ENCODE measurements at places on chromosomes 5 and 9.

DNA sequence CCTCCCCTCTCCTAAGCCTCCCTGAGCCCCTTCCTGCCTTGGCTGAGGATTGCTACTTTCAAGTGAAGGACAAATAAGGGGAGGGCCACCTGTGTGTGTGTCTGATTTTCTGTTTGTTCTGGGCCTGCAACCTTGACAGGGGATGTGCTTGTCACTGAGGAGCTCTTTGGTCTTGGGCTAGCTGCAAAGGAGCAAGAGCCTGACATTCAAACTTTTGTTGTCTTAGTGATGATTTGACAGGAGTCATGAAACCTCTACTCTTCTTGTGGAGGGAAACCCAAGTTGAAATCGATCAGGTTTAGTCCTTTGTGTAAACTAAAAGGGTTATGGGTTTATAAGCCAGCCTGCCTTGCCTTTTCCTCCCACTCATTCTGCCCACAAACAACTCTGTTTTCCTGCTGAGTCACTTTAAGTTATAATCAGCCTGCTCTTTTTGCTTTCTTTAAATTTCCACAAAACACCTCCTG is 16.9 kb downstream of the CLTA start:
- DNase-seq: no peak

- no peak for DNase-seq
Measured at GRCh38 chr9:87059772-87060171, 112.5 kb upstream of the GAS1 start.

- no peak for DNase-seq
Measured at GRCh38 chr9:121944711-121945191, 148.4 kb downstream of the TTLL11 start.

DNA sequence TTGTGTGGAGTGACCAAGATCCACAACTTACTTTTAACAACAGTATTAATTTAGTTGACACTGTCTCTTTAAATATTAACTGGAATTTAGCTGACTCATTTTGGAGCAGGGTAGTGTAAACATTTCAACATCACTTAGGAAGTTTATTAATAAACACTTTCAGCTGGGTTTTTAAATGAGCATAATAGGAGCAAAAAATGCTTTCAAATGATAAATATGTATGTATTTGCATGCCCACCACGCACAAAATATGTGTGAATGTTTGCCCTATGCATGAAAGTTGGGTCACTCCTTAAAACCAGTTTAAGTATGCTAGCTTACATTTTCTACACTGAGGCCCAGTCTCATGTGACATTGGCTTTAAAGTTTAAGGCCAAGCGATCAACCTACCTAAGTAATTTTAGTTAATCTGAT is 2.9 kb downstream of the ZFAND5 start:
- DNase-seq: no peak

DNA sequence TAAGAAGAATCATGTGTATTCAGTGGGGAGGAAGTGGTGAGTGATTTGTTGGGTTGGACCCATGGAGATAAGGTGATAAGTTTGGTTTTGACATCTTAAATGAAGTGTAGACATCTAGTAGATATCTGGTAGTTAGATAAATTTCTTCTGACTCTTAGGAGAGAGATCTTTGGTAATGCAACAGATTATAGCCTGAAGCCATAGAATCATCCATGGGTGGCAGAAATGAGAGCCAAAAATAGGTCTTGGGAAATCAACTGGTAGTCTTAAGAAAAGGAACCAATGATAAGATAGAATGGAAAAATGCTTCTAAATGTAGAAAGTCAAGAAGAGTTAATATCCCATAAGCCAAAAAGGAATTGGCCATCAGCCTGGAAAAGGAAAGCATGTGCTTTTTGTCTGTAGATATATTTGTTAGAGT is 532.7 kb upstream of the GRAMD2B start:
- DNase-seq: no peak

GRCh38 chr5:107169867-107170266 is 500.9 kb downstream of the EFNA5 start:
- DNase-seq: no peak

DNA sequence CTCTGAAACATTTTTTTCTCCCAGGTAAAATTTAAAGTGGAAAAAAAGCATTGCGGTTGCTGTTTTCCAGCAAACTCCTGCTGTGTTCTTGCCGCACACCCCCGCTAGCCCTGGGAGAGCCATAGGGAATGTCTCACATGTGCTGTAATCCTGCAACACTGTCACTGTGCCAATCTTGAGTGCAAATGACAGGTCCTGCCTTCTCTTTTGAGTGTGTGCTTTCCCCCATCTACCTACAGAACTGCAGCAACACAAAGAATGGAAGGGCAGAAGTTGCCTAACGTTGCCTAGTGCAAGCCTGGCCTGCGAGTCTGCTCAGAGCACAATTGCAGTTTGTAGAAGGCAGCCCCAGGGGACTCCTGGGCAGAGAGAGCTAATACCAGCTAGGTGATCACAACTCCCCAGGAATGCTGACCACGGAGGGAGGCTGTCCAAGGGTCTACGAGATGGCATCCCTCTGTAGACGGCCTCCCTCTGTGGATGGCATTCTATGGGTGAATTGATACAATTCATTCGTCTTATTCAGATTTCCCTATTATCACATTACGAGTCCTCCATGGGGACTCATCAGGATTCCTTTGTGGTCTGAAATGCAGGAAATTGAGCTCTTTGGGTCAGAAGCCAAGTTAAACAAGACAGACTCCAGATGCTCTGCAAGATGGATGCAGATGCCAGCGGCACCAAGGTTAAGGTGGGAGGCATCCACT is 172.6 kb upstream of the S1PR3 start:
- no peak for DNase-seq

DNA sequence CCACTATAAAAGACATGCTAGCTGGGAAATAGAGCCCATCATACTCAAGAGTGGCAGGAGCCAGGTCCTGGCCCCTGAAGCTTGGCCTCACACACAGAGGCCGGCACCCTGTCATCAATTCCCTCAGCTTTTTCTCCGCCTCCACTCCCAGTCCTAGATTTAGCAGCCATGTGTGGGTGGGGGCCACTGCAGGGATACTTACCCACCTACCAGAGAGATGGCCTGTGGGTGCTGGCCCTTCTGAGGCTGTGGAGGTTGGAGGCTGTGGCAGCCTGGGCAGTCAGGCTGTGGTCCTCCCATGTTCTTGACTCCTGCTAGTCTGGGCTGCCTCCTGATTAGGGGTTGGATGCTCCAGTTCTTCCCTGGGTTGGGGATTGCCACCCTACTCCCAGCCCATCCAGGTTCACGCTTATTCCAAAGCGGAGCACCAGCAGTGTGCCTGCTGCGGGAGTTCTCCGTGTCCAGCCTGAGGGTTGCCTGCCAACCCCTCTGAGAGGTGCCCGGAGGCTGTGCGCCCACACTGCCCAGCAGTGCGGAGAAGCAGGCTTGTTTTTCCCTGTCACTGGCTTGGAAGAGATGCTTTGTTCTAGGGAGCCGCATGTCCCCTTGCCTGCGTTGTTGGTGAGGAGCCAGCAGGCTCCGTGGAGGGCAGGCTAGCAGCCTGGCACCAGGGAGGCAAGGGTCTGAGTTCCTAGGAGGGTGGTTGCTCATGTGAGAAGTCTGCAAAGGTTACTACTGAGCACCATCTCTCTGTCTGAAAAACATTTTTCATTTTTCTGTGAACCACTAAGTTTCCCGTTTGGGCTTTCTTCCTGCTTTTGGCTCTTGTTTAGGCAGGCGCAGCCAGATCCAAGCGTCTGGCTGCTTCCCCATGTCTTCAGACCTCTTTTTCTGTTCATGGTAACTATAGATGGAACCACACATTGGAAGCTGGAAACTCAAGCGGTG is 7.5 kb downstream of the SLC22A5 start:
- no peak for DNase-seq

- DNase-seq: no peak
Measured at GRCh38 chr9:85445887-85446286, 295.9 kb downstream of the AGTPBP1 start.

DNA sequence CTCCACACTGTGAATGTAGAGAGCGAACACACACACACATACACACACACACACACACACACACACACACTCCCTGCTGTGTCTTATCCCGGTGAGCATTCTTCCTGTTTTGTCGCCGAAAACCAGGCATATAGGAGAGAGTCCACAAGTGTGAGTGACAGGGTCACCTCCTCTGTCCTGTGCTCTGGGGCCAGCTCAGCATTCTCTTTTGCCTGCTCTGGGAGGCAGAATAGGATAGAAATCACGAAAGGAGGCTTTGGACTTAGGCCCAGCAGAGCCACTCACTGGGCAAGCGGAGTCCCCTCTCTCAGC is 3.0 kb downstream of the LAMC3 start:
- no peak for DNase-seq

DNA sequence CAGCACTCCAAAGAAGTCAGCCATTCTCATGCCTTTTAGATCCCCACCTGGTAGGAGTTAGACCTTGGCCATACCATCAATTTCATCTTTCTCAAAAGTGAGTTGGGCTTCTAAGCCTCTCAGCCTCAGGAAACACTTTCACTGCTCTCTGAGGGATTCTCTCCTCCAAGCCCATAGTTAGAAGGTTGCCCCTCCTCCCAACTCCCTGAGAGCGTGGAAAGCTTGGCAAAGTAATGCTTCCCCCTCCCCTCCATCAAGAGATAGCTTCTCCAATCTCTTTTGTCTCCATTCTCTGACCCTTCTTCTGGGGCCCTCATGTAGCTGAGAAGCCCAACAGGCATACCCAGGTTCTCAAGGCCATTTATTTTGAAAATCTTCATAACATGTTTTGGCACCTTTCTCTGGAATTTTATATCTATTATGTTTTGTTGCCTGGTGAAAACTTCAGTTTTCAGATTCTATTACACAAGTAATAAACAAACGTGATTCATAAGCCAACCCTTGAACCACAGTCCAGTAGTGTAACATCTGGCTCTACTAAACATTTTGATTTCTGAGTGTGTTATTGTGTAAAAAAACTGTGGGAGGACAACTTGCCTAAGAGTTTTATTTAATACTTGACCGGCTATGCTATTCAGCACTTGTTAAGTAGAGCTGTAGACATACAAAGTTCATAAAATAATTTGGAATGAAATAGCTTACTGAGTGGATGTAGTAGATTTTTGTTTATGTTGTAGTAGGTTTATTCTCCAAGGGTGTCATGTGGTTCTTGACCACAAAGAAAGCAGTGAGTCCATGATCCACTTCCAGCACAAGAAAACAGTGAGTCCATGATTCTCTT is 17.1 kb downstream of the LVRN start:
- no peak for DNase-seq

DNA sequence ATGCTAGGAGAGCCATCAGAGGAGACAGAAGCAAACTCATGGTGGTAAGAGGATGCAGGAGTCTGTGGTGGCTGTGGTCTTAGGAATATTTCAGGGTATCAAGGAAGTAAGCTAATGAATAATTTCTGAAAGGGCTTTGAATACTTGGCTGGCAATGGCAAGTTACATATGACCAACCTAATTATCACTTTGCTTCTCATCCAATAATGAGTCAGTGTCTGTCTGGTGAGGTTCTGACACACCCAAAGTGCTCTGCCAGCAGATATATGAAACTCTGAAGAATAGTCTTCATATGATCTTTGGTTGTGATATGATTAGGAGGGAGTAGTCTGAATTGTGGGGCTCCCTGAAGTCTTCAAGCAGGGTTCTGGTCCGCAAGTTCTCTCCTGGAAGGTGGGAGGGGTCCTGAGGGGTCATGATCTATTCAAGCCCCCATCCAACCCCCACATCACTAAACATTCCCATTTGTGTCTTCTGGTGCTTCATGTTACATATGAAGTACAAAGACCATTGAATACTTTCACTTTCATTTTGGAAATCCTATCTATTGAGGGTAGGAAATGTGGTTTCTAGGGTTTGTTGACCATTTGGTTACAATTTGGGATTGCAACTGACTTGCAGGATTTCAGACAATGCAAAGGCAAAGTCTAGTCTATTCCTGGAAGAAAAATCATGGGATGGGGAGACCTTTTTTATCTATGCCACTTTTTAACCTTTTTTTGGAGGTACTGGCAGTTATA is 199.9 kb upstream of the CDKN2B start:
- no peak for DNase-seq

- peak; percentile 3 for DNase-seq
Measured at GRCh38 chr9:5186416-5187169, 1.2 kb upstream of the INSL6 start.

DNA sequence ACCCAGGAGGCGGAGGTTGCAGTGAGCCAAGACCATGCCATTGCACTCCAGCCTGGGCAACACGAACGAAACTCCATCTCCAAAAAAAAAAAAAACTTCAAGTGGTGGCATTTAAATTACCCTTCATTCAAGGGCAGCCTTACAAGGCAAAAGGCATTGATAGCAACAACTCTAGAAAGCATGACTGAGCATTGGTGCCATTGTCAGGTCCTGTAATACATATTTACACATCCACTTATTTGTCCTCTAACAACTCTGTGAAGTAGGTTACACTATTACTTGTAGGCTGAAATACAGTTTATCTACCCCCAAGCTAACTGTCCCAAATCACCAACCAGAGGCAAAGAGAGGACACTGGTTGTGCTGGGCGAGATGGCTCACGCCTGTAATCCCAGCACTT is 52.7 kb upstream of the LARP1 start:
- DNase-seq: no peak

- no peak for DNase-seq
Measured at GRCh38 chr5:90473396-90474234, 956 bp downstream of the MBLAC2 start.

- DNase-seq: no peak
Measured at GRCh38 chr5:127801751-127802476, 98.7 kb downstream of the CCDC192 start.

- DNase-seq: no peak
Measured at GRCh38 chr5:56737002-56737621, 78.2 kb upstream of the MAP3K1 start.

DNA sequence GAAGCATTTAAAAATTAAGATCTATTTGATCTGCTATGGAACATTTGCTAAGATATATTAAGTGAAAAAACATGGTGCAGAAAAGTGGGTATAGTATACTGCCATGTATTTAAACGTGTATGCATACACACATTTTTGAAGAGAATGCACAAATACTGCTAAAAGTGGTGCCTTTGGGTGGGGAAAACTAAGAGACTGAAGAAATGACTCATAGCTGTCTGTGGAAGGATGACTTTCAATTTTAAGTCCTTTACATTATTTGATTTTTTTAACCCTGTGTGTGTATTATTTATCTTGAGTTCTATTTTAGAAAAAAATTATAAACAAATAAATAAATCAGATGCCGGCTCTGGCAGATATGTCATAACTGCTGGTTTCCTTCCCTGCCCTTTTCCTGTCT is 120.7 kb upstream of the SLIT3 start:
- DNase-seq: no peak

DNA sequence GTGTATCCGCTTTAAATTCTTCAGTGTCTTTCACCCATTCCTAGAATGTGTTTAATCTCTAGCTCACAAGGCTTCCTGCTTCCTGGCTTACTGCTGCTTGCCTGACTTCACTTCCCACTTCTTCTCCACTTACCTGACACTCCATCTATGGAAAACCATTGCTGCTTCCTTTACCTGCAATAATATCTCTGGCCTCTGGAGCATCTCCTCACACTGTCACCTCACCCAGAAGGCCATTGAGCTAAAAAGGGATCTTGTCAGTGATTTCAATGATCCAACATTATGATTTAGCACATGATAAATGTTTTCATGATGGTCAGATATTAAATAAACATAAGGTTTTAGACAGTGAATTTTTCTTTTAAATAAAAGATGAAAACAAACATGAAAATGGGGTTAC is 281.1 kb downstream of the MRPS30 start:
- no peak for DNase-seq

GRCh38 chr5:150368526-150368925 is 11.0 kb downstream of the TCOF1 start:
- DNase-seq: no peak

Data from left renal cortex interstitium (tissue), 4 donors.